ENCODE measurements at places on chromosomes 3 and 15.
A peak's percentile ranks its signal among the peaks of the same experiment; 100 is the strongest.

DNA sequence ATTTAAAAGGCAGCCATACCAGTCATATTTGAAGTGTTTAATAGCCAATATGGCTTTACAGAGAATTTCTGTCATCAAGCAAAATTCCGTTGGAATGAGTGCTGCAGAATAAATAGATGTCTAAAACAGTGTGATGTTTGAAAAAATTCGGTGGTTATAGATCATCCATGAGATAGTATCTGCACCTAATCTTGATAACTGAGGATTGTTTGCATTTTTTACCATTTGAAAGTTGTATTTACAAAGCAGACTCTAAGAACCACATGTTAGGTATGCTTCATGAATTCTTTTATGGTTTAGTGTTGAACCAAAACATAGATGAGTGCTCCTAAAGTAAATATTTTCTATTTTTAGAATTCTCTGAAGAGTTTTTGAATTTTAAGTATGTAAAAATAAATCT, 476.1 kb downstream of the NAALADL2 start:
- no peak for DNase-seq

- no peak for DNase-seq
Measured at GRCh38 chr3:150020527-150020926, 49.8 kb upstream of the PFN2 start.

GRCh38 chr3:62261121-62261520, 112.2 kb downstream of the FEZF2 start:
- DNase-seq: no peak

DNA sequence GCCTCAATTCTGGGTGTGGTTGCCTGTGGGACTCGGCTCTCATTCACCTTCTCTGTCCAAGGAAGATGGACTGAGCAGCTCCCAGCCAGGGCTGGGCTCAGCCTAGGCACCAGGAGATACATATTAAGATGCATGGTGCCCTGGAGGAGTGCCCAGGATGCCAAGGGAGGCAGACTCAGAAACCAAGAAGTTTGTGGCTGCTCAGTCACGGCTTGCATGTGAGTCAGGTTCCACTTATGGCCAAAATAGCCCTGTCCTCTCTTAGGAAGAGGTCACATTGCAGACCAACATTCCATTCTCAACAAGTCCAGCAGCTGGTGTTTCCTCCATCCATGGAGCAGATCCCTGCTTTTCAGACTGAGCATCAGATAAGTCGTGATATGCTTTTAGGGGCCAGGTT, 21.8 kb downstream of the CDCP1 start:
- DNase-seq: no peak

DNA sequence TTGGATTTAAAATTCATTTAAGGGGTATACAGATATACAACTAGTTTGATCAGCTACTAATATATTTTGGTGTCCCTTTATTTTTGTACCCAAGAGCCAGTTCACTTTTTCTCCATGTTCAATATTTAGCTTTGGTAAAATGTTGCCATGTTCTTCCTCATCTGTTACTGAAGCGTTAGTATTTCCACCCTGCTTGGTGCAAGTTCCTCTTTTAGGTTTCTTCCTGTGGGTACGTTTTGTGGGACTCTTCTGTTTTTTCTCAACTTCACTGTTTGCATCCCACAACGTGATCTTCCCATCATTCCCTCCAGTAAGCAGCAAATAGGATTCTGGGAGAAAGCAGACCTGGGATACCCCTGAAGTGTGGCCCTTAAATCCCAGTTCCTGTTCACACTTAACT, 14.1 kb downstream of the WDR53 start:
- no peak for DNase-seq

DNA sequence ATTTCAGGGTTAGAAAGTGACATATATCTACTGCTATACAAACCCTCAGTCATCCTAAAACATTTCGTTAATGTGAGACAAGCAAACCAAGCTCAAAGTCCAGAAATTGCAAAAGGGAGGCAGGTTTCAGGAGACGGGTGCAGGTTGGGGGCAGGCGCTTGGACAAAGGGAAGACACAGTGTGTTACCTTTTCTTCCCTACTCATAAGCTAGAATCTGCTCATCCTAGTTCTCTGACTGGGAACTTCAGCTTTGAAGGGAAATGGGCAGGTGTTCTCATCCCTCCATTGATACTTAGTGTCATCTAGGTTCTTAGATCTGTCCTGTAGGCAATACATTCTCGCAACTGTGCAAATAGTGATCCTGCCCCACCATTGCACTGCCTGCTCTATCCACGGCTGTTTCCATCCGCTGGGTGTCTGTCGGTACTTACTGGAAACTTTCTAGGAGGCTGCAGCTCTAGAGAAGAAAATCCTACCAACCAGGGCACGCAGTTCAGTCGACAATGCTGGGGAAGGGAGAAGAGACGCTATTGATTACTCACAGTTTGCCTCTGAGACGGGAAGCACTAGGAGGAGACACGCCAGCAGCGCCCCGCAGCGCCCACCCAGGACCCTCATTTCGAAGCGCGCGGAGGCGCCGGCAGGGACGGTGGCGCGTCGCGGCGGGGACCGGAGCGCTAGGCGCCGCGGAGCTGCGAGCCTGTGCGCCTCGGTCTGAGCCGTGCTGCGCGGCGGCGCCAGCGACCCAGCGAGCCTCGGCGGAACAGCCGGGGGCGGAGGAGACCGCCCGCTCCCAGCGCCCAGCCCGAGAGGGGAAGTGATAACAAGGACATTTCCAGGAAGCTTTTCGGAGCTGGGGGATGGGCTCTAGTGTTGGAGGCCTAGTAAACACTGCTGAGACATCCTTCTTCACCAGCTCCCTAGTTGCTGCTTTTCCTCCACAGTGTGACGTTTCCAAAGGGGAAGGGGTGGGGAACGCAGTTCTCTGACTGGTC, at the start of gene PROS1:
PROS1 (minus strand) TSS at position 766 of the 996 bp plus-strand sequence; CDS start at position 619, 147 bp downstream.
- DNase-seq: peak; percentile 19

DNA sequence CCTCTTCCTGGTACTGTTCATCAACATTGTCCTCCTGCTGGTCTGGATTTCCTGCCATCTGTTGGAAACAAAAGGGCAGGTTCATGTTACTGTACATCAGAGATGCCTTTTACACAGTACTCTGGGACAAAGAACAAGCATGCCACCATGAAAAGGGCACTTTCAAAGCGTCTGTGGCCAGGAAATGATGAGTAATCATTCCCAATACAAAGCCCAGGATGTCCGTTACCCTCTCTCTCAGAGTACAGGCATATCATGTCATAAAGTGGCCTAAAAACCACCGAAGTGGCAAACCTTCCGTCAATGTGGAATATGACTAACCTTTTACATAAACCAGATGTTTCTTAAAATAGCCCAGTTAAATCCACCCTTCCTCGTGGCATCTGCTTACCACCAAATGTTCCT, 71.2 kb downstream of the GOLIM4 start:
- DNase-seq: no peak
